ENCODE measurements at places on chromosomes 11 and 22.

- DNase-seq, result no peak
Observed at GRCh38 chr22:22866381-22867111, 21.1 kb upstream of the IGLL5 start.

DNA sequence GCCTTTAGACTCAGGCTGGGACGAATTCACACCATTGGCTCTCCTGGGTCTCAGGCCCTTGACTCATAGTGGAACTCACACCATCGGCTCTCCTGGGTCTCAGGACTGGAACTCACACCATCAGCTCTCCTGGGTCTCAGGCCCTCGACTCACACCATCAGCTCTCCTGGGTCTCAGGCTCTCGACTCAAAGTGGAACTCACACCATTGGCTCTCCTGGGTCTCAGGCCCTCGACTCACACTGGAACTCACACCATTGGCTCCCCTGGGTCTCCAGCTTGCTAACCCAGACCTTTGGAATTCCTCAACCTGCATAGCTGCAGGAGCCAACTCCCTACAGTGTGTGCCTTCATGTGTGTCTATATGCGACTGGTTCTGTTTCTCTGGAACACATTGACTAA lies 56.7 kb downstream of the SHISAL1 start:
- no peak for DNase-seq

GRCh38 chr11:95547186-95547585 lies 242.4 kb downstream of the FAM76B start:
- DNase-seq, result no peak

- no peak for DNase-seq
Observed at GRCh38 chr11:796565-797295, 1.4 kb downstream of the SLC25A22 start.

- no peak for DNase-seq
Observed at GRCh38 chr11:65382804-65383368, 440 bp upstream of the SLC25A45 start.

- no peak for DNase-seq
Observed at GRCh38 chr11:117868815-117869561, 7.5 kb downstream of the FXYD6 start.

- peak; percentile 20 for DNase-seq
Observed at GRCh38 chr11:72001834-72002591, 3.3 kb downstream of the IL18BP start.

- DNase-seq, result no peak
Observed at GRCh38 chr11:113048820-113049768, 87.9 kb downstream of the NCAM1 start.

DNA sequence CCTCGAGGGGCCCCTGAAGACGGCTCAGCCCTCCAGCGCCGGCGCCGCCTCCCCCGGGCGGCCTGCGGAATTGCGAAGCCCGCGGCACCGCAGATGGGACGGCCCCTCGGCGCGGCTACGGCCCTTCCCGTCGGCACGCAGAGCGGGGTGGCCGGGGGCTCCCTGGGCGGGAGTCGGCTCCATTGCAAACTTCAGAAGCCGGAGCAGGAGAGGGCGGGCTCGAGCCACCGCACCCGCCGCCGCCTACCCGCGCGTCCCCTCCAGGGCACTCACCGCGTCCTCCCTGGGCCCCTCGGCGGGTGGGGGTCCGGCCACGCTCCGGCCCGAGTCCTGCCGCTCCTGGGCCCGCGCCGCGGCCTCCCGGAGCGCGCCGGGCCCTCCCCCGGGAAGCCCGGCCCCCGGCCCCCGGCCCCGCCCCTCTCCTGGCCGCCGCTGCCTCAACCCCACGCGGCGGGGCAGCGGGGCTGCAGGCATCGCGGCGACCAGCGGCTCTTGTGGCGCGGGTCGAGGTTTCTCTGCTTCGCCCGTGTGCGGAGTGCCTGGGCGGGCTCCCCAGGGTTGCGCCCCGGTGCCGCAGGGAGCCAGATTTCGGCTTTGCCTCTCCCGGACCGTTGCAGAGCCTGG lies at the start of gene PACSIN3:
Gene PACSIN3, minus strand, starts transcription at position 359 of the 624 bp plus-strand sequence. CDS start 3,707 bp downstream, outside the sequence.
- no peak for DNase-seq

GRCh38 chr11:29309992-29310391 lies 706.8 kb downstream of the KCNA4 start:
- no peak for DNase-seq

GRCh38 chr11:30861064-30861463 lies 274.9 kb upstream of the MPPED2 start:
- no peak for DNase-seq

DNA sequence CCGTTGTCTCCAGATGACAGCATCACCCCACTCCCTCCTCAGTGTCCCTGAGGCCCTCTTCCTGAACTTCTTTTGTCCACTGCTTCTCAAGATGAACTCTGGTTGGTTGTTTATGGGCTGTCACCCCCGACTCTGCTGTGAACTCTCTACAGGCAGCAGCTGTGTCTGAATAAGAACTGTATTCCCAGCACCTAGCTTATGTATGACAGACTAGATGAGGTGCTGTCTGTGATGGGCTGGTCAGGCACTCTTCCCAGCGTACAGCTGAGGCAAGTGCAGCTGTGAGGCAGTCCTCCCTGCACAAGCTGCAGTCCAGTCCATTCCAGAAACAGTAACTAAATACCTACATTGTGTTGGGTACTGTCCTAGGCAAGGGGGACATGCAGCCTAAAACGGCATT lies 111.4 kb upstream of the PITPNB start:
- no peak for DNase-seq

- DNase-seq, result no peak
Observed at GRCh38 chr22:38124236-38124974, 13.9 kb upstream of the BAIAP2L2 start.

GRCh38 chr22:20040327-20041200 lies 19.7 kb downstream of the TANGO2 start:
- no peak for DNase-seq

DNA sequence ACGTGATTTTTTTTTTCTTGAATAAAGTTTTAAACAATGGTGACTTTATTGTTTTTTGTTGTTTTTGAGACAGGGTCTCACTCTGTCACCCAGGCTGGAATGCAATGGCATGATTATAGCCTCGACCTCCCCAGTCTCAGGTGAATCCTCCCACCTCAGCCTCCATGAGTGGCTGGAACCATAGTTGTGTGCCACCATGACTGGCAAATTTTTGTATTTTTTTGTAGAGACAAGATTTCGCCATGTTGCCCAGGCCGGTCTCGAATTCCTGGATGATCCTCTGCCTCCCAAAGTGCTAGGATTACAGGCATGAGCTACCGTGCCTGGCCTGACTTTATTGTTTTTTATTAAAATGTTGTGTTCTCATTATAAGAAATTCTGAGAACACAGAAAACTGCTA lies 12.2 kb upstream of the CRYBB3 start:
- no peak for DNase-seq

DNA sequence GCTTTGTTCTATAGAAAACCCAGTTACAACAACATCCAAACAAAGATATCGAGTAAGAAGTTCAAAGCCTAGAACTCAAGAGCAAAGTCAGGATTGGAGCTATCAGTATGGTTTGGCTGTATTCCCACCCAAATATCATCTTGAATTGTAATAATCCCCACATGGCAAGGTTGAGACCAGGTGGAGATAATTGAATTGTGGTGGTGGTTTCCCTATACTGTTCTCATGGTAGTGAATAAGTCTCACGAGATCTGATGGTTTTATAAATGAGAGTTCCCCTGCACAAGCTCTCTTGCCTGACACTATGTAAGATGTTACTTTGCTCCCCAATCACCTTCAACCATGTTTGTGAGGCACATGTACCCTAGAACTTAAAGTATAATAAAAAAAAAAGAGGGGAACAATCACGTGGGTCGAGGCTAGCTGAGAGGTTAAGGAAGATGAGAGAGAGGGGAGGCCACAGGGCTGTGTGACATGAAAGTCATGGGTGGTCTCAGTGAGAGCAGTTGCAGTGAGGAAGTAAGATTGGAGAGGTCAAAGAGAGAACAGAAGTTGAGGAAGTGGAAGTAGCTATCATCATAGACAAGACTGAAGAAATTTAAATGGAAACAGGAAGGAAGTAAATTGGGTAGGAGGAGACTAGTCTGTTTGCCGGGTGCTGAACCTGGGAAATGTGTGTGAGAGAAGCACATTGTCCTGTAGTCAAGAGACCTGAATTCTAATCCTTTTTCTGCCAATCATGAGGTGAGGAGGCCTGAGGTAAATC lies 80.1 kb upstream of the CD44 start:
- DNase-seq, result no peak

GRCh38 chr11:16180868-16181267 lies 175.5 kb downstream of the SOX6 start:
- DNase-seq, result no peak

- DNase-seq, result no peak
Observed at GRCh38 chr11:76162336-76163288, 43.7 kb downstream of the WNT11 start.

DNA sequence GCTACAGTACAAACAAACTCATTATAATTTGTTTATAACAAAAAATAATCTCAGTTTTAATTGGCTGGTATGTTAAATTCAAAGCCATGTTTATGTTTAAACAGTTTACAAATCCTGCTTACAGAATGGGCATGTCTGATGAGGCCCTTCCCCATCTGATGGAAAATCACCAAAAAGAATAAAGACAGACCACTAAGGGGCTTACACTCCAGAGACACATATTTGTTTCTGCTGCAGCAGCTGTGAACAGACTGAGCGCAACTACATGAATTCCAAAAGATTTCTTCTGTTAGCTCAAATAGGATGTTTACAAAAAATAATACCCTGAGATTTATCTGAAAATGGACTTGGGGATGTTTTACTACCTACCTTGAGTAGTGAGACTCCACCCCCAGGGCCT lies 174.7 kb upstream of the PITPNB start:
- no peak for DNase-seq

GRCh38 chr22:35792506-35792905 lies 74.8 kb downstream of the APOL5 start:
- no peak for DNase-seq

DNA sequence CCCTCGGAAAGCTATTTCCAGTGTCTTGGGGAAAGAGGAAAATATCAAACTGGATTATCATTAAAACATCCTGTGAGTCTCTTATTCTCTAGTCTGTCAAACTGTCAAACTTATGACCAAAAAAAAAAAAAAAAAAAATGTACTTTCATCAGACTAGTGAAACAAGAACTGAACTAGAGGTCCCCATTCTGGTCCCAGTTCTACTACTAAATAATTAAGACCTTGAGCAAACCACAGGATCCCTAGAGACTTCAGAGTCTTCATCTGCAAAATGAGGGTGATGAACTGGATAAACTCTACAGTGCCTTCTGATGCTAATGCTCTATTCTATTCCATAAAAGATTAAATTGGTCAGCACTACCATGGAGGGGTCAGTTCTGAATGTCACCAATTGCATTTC lies 105.8 kb downstream of the SERGEF start:
- DNase-seq, result no peak

GRCh38 chr11:35247863-35248262 lies 108.9 kb downstream of the CD44 start:
- no peak for DNase-seq

- DNase-seq, result peak; percentile 22
Observed at GRCh38 chr11:83349296-83349695, 63.1 kb upstream of the CCDC90B start.

DNA sequence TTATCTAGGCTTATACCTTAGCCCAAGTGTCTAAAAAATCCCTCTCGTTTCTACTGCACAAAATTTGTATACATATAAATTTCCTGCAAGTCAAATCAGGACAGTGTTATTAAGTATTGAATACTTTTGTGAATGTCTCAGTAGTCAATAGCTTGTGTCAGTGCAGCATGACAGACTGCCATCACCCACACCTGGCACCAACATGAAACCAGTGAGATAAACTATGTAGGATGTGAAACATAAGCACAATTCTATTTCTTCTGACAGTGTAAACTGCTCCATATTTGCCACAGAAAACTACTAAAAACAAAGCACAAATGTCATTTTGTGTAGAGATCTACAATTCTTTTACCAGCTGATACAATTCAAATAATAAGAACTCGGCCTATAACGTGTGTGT lies 542.1 kb upstream of the LUZP2 start:
- DNase-seq, result no peak

All from left kidney (tissue), 8 donors.